ENCODE measurements at places on chromosomes 6 and 20. TPM values are rescaled to one million over a fixed set of nuclear protein-coding genes. Genes with fewer than 3 reads are reported as not detected.

DNA sequence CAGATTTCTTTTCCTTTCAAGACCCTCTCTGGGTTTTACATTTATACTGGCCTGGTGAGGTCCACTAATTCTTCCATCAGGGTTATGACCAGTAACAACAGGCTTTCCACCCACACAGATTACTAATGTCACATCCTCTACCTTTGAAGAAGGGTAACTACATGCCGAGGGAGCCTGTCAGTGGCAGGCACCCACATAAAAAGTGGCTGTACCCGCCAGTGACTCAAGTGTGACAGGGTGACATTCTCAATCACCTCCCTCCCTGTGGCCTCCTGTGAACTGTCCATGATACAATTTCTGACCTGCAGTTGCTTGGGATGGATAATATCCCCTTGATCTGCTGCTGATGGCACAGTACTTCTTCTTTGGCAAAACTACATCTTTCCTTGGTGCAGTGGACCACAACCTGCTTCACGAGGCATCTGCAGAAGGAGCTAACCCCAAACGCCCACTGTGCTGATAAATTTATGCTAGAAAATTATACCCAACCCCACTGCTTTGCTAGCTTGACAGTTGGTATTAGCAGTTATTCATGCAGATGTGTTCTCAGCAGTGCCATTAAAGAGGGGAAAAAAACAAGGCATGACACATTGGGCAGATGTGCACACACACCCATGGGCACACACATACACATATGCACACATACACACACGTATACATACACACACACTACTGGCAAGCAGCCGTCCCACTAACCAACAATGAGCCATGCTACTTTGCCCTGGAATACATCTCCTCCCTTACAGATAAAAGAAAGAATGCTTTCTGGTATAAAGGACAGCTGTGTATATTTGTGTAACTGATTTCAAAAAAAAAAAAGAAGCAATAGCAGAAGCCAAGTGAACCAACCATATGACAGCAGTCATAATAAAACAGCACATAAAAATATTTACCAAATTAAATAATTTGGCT is 20.8 kb downstream of the GFOD1 start:
- H3K36me3 ChIP-seq: peaks cover 5% of the 10 kb centered on the region
- H3K4me3 ChIP-seq: no peak overlapping the region
- H3K27me3 ChIP-seq: no peaks in the 10 kb centered on the region
- no peaks in the 10 kb centered on the region for H3K4me1 ChIP-seq
- H3K27ac ChIP-seq: no peak overlapping the region
- no peak for DNase-seq

DNA sequence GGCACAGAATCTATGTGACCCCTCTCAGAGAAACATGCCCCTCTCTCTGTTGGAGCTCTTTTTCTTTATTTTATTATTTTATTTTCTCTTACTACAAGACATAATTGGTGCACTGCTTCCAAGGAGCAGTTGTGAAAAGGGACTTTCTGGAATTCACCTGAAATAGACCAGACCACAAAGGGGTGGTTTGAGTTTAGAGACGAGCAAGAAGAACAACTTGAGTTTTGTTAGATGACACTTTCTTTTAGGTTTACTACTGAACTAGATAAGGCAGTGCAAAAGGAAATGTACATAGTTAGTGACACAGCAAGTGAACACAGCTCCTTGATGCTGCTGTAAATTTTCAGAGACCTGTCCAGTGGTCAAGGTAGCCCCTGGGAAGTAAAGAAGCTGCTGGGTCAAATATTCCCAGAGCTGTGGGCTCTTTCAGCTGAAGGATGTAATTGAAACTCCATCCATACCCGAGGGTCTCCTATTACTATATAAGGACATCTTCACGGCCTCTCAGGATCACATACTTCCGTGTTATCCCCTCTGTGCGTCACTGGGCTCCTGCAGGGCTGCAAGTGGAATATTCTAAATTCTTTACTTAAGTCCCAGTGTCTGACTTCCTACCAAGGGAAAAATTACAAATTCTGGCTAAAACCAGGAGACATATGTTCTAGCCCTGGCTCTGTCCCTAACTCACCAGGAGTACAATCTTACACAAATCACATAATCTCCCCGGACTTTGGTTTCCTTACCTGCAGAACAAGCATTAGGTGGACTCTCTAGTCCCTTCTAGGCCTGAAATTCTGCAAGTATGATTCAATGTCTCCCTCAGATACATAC is 69.1 kb upstream of the ADTRP start:
- no peaks in the 10 kb centered on the region for H3K27me3 ChIP-seq
- no peak overlapping the region for H3K27ac ChIP-seq
- H3K4me1 ChIP-seq: peaks cover 9% of the 10 kb centered on the region

DNA sequence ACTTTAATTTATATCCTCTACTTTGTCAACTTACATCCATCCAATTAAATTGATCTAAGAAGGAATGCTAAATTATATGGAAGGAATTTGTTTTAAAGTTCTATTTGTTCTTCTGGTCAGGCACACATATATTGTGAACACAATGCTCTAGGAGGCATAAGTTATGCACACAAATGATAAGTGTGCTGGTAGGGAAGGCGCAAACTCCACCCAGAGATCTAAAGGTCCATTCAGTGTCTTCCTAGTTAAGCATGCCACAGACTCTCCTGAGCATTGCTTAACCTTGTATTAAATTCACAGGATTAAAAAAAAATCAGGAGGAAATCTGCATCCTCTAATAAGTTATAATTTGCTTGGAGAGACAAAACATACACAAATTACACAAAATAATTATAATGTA is 127.3 kb downstream of the RALGAPA2 start:
- H3K27me3 ChIP-seq: no peaks in the 10 kb centered on the region
- peaks cover 5% of the 10 kb centered on the region for H3K36me3 ChIP-seq
- H3K4me3 ChIP-seq: no peak overlapping the region

SYNE1 gene
- total RNA-seq: 28.1 TPM

FAM162B gene
- total RNA-seq: not detected

- H3K4me1 ChIP-seq: peaks cover 18% of the 10 kb centered on the region
- no peaks in the 10 kb centered on the region for H3K36me3 ChIP-seq
- H3K4me3 ChIP-seq: no peak overlapping the region
- peak; percentile 47 for DNase-seq
- peak overlapping the region; percentile 19 for H3K27ac ChIP-seq
Observed at GRCh38 chr20:51533291-51534172, 9.0 kb downstream of the NFATC2 start.

CST7 gene
- total RNA-seq: not detected

TPBG gene
- total RNA-seq: 42.6 TPM

KIF6 gene
- not detected for total RNA-seq

DNA sequence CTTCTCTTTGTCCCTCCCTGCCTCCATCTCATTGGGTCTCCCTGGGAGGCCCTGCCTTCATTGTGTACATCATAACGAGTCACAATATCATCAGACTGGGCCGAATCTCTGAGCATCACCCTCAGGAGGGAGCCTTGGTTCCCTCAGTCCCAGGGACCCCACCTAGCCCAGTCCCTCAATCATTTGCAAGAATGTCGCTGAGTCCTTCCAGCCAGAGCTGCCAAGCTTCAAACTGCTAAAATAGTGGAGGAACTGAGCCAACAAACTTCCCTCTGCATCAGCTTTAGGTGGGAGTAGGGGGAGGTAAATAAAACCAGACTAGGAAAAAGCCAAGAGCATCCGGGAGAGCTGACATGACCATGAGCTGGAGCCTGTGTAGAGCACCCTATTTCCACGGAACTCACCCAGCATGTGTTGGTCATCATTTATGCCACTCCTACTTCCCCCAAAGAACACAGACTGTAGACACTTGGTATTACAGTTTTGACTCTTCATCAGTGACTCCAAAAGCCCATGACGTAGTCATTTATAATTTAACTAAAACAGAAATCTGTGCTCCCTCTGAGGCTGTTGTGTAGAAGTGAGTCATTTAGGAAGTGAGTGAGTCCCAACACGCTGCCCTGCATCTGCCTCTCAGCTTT is 28.8 kb upstream of the IL17A start:
- DNase-seq: no peak
- peaks cover 42% of the 10 kb centered on the region for H3K4me1 ChIP-seq
- H3K36me3 ChIP-seq: peaks cover 5% of the 10 kb centered on the region
- H3K27me3 ChIP-seq: no peaks in the 10 kb centered on the region
